ENCODE measurements at places on chromosomes 12 and 14.

GRCh38 chr14:31930493-31931240 is 146.4 kb upstream of the ARHGAP5 start:
- DNase-seq: no peak

DNA sequence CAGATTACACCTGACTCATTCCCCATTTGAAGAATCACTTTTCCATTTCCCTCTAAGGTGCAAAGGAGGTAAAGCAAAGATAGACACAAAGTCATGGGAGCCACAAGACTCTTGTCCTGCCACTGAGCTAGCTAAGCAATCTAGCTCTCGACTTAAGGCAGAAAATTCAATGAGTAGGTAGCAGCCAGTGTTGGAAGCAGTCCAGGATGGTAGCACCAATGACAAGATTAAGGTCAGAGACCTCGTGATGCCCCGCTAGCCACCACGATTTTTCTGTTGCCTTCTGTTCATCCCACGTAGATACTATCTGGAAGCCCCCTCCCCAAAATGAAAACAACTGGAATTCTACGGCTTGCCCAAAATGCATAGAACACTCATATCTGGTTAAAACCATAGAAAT is 1.4 kb downstream of the VAMP1 start:
- DNase-seq: no peak

- no peak for DNase-seq
Measured at GRCh38 chr14:73792481-73792880, 59.1 kb upstream of the PTGR2 start.

GRCh38 chr12:56020423-56021184 is at the start of gene IKZF4:
Gene IKZF4, plus strand, starts transcription at chr12:56021043. Its CDS starts 451 bp downstream, at chr12:56021494.
- peak; percentile 53 for DNase-seq

GRCh38 chr14:105053421-105053820 is 11.8 kb downstream of the GPR132 start:
- no peak for DNase-seq

GRCh38 chr12:132162508-132163031 is 18.3 kb downstream of the NOC4L start:
- peak; percentile 55 for DNase-seq

DNA sequence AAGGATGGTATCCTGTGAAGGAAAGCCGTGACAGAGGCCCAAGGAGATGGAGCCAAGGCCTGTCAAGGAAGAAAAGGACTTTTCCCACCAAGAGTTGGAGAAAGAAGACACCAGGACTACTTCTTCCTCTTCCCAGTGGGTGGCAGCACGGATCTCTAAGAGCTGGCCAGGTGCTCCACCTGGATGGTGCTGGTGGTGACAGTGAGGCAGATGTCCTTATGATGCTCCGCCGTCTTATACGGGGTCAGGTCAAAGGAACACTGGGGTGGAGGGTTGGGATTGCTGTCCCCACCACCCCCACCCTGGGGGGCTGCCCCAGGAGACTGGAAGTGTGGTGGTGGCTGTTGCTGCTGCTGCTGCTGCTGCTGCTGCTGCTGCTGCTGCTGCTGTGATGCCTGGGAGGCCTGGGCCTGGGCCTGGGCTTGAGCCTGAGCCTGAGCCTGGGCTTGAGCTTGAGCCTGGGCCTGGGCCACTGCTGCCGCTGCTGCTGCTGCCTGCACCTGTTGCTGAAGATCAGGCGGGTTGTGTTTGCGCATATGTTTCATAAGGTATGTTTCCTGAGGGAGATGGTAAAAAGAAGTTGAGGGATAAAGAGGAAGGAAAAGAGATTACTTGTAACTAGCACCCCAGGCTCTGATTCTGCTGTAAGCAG is 4.8 kb upstream of the ING4 start:
- DNase-seq: no peak

GRCh38 chr14:55673048-55673447 is 93.0 kb downstream of the KTN1 start:
- no peak for DNase-seq

GRCh38 chr14:92105893-92106142 is 564 bp downstream of the ATXN3 start:
- DNase-seq: peak; percentile 66

GRCh38 chr14:105471297-105471821 is 3.3 kb upstream of the CRIP2 start:
- DNase-seq: no peak

GRCh38 chr12:82415402-82415801 is 57.1 kb downstream of the METTL25 start:
- no peak for DNase-seq

- DNase-seq: no peak
Measured at GRCh38 chr12:102971227-102971626, 13.8 kb downstream of the ASCL1 start.

DNA sequence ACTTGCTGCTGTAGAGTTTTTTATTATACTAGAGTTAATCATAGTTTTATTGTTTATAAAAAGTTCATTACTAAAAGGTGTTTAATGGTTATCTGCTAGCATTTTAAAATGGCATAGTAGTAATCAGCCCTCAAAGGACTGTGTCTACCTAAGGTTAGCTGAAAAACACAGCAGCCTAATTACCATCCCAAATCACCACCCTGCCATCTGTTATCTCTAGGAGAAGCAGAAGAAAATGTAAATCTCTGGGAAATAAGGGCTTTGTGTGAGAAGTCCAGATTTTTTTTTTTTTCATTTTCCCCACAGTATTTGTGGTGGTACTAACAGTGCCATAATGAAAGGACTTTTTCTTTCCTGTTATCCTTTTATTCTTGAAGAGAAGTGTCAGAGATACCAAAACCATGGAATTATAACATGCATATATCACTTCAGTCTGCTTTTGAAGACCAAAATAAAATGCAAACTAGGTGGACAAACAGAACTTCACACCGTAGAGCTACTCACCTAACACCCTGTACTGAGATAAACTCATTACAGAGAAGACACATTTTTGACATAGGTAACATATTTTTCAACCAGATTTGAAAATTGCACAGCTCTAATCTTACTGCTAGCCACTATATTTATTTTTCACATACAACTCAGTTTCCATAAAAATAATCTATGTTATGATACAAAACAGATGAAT is 876.2 kb downstream of the C12orf50 start:
- no peak for DNase-seq

DNA sequence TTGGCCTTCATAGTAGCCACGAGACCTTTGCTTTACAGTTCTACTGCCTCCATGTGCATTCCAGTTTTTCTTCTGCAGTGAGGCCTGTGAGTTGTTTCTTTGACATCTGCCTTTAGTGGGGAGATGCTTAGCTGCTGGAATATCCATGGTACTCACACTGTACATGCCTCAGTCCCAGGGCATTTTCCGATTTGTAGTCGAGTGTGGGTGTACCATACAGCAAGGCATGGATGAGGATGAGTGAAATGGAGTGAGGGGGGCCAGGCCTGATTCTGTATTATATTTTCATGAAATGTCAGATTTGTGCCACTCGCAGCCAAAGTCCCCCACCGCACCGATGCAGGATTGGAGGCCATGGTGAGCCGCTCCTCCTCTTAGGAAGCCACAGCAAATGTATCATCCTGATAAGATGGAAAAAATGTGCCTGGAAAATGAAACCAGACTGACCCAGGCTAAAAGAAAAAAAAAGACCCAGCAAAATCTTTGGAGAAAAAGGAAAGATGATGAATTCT is 173.0 kb downstream of the ADGRD1 start:
- DNase-seq: no peak

DNA sequence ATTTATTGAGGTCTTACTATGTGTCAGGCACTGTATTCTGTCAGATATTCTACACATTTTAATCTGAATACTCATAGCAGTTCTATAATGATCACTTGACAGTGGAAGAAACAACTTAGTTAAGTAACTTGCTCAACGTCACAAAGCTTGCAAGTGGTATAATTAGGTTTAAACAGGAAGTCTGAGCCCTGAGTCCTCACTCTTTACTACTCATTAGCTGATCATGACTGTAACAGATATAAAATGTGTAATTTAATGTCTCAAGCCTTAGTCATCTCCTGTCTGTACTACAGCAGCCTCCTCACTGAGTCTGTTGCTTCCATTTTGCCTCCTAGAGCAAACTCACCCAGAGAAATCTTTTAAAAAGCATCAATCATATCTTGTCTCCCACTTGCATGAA is 38.9 kb downstream of the PPP4R4 start:
- DNase-seq: no peak

- no peak for DNase-seq
Measured at GRCh38 chr12:31034372-31034771, 39.3 kb upstream of the DDX11 start.

- no peak for DNase-seq
Measured at GRCh38 chr12:27975222-27976136, 2.9 kb upstream of the PTHLH start.

- DNase-seq: peak; percentile 59
Measured at GRCh38 chr12:62724947-62725451, 210.0 kb downstream of the PPM1H start.

GRCh38 chr12:54853933-54854538 is at the start of gene MUCL1:
Gene MUCL1, plus strand, starts transcription at chr12:54854516. Its CDS starts 67 bp downstream, at chr12:54854583.
- peak; percentile 85 for DNase-seq

GRCh38 chr14:90454041-90455000 is 57.5 kb downstream of the CALM1 start:
- DNase-seq: peak; percentile 91

GRCh38 chr12:42809226-42809625 is 219.7 kb upstream of the PRICKLE1 start:
- no peak for DNase-seq

GRCh38 chr12:72777806-72778205 is 505.6 kb downstream of the TRHDE start:
- no peak for DNase-seq

- DNase-seq: no peak
Measured at GRCh38 chr12:1972856-1973317, 31.4 kb downstream of the DCP1B start.

DNA sequence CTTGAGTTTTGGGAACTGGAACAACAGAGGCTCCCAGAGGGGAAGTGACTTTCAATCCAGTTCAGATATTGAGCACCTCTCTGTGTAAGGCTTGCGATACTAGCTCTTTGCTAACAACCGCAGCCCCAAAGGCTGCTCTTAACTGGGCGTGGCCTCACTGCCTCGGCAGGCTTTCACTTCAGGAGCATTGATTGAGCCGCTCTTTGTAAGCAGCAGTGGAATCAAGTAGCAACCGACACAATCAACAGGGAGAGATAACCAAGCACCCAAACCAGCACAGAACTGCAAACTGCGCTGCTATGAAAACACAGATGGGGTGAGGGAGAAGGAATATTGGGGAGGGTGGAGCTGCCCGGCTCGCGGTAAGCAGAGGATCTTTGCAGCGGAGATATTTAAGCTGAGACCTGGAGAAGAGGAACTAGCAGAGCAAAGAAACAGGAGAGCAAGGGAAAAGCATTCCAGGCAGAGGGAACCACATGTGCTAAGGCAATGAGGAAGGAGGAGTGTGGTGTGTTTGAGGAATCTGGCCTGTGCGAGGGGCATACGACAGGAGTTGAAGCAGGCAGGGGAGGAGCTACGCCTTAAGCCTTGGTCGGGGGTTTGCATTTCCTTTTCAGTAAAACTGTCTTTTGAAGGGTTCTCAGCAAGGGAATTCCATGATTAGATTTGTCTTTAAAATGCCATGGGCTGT is 17.3 kb upstream of the YY1 start:
- DNase-seq: peak; percentile 84

DNA sequence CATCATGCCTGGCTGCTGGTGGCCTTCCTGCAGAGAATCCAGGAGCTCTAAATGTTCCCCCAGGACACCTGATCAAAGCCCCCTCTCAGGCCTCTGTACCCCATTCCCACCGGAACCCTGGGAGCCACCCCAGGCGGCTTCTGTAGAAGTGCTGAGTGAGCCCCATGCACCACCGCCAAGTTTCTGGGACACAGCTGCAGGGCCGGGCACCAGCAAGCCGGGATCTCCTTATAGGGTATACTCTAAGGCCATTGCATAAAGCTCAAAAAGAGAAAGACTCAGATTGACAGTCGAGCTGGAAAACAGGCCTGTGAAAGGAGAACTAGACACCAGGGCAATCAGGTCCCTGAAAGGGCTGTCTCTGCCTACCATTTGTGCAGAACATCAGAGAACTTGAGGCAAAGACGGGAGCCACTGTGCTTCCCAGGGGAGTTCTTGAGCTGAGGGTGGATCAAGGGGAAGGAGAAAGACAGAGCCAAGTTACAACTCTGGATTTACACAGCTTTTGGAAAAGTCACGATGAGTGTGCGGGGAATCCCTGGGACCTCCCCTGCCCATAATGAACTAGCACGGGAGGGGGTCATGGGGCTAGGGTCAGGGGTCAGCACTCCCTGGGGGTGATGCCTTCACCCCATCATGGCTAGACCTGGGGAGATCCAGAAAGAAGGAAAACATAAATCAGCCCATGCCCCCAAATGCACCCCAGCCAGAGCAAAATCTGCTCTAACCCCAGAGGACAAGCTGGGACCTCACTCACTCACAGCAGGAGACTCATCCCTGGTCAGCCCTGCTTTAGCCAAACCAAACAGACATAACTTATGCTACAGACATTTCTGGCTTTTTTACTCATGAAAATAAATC is 51.1 kb downstream of the ITPK1 start:
- DNase-seq: no peak

GRCh38 chr14:40139657-40140056 is 707.4 kb upstream of the FBXO33 start:
- no peak for DNase-seq

DNA sequence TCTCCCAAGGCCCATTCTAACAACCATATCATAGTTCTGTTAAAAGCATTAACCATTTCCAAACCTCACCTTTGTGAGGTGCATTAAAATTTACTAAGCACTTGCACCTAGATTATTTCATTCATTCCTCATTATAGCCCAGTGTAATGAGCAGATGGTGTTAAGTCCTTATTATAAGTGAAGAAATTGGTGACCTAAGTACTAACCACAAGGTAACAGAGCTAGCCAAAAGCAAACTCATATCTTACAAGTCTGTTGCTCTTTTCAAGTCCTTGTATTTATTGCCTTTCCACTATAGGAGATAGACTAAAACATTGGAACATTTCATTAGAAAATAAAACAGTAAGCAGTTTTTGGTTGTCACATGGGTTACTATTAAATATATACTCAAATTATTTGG is 49.7 kb downstream of the TDP1 start:
- DNase-seq: no peak
